ENCODE measurements at places on chromosomes 5 and 9. TPM values are rescaled to one million over a fixed set of nuclear protein-coding genes. Genes with fewer than 3 reads are reported as not detected.

Gene SPINK9
- not detected for total RNA-seq

Gene WDR38
- not detected for total RNA-seq

Gene SLC6A7
- not detected for total RNA-seq

Gene NRG2
- total RNA-seq, result 0.64 TPM

Gene DIAPH1
- 99.1 TPM for total RNA-seq

Gene THOC3
- 89.0 TPM for total RNA-seq

Gene PCDHGA4
- 0.93 TPM for total RNA-seq

DNA sequence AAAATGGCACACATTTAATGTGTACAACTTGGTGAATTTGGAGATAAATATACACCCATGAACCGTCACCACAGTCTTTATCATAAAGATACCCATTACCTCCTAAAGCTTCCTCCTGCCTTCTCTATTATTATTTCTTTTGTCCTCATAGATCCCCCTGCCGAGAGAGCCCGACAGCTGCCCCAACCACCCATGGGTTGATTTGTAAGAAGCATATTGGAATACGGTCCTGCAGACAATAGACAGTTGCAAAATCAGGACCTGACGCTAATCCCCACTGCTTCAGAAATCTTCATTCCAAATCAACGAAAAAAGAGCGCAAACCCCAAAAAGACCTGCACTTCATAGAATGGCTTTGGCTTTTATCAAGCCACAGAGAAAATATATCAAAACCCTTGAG is 697.5 kb downstream of the SEMA5A start:
- DNase-seq, result no peak
- peaks cover 6% of the 10 kb centered on the region for H3K36me3 ChIP-seq
- peaks cover 23% of the 10 kb centered on the region for H3K4me1 ChIP-seq
- no peaks in the 10 kb centered on the region for H3K27me3 ChIP-seq
- H3K27ac ChIP-seq, result no peak overlapping the region
- H3K4me3 ChIP-seq, result no peak overlapping the region

DNA sequence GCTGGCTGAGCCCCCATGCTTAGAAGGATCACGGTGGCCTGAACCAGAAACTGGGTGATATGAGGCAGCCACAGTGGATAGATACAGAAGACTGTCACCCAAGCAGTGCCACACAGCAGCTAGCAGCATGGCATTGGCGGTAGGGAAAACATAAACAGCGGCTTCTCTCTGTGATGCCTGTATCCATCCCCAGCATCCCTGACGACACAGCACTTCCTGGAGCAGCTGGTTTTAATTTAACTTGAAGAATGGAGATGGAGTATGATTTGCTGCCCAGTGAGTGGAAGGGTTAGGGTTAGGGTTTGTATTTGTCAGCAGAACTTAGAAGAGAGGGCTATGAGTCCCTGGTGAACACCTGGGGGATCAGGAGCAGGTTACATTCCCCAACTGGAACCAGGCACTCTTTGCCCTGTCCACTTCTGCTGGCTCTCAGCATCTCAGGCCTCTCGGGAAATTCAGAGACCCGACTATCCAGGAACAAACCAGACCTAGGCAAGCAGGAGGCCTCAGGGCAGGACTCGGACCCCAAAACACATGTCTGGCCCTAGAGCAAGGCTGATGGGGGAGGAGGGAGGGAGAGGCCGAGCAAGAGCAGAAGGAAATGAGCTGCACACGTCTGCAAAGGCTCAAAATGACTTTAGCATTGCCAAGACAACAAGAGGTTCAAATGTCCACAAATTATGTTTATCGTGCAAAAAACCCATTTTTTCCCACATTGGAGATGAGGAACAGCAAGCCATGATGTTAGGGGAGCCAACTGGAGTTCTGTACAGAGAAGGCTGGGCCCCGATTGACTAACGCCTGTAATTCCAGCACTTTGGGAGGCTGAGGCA is 6.5 kb upstream of the GGTA1 start:
- no peak overlapping the region for H3K27ac ChIP-seq
- peaks cover 30% of the 10 kb centered on the region for H3K27me3 ChIP-seq
- DNase-seq, result no peak

DNA sequence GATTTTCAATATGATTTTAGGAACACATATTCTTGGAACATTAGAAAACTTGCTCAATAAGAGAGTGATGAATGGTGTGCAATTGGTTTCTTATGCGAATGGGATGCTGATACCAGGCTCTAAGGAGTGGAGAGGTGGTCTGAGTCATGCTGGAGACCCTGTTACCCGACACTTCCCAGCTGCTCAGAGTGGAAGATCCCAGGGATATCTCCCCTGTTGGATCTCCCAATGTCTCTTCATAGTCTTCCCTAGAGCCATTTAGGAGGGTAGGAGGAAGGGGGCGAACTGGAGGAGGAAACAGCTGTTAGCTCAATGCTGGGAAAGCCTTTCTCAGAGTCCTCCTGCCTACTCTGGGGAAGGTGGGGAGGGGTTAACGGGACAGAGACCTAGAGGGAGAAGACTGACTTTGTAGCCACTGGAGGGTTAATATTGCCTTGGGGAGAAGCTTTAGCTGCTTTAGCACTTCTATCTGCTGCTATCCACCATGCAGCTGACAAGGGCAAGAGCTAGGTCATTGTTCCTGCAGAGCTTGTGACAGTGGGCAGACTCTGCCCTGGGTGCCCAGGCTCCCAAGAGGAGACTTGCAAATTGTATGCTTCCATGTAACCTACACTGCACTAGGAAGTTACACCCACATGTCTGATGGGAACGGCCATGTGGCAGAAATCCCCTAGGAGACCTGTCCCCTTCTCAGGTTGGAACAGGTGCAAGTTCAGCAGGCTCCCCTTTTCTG is 301.0 kb downstream of the GADD45G start:
- H3K27ac ChIP-seq, result no peak overlapping the region
- no peak for DNase-seq
- H3K4me1 ChIP-seq, result peaks cover 10% of the 10 kb centered on the region
- H3K36me3 ChIP-seq, result no peaks in the 10 kb centered on the region
- no peak overlapping the region for H3K4me3 ChIP-seq
- peaks cover 8% of the 10 kb centered on the region for H3K27me3 ChIP-seq

DNA sequence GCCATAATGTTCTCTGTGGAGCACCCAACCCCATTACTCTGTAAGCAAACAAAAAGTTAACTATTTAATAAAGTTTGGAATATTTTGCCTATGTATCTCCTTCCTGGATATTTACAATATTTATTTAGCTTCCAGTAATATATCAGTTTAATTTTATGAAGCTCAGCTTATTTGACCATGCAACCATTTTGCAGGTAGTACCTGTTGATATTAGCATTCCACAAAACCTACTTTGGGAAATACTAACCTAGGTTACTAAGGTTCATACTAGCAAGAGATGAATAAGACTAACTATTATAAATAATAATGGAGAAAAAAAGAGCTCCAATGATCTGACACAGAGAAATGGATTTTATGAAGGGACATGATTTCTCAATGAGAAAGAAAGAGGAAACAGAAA is 506.4 kb downstream of the PDE4D start:
- no peaks in the 10 kb centered on the region for H3K36me3 ChIP-seq
- DNase-seq, result no peak
- peaks cover 10% of the 10 kb centered on the region for H3K4me1 ChIP-seq

DNA sequence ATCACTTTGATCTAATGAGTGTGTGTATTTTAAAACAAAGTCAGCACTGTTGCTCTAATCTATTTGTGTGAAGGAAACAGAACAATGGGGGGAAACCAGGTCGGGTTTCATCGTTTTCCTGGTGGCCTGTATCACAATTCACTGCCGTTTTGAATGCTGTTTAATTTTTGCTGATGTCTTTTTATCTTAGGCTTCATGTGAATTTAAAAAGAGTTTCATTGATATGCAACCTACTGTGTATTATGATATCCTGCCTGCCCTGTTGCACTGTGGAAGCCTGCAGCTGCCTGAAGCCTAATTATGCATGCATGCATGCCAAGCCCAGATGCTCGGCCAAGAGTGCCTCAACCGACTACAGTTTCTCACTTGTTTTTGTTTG is 307.5 kb downstream of the ZNF608 start:
- peak overlapping the region; percentile 57 for H3K27ac ChIP-seq
- DNase-seq, result no peak
- H3K36me3 ChIP-seq, result peaks cover 6% of the 10 kb centered on the region
- H3K27me3 ChIP-seq, result no peaks in the 10 kb centered on the region
- peaks cover 53% of the 10 kb centered on the region for H3K4me1 ChIP-seq

DNA sequence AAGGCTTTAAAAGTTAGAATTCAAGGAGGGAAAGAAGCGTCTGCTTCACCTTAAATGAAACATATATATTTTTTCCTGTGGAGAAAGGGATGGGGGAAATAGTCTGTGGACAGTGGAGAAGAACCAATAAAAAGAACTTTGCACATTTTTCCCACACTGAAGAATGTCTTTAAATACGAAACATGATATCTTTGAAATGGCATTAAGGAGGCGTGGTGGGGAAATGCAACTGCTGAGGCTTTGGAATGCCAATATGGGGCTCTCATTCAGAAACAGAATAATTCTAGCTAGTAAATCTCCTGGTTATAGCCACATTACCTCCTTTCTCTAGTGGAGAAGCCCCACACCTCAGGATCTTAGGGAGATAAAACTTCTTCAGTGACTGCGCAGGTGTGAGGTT is 46.8 kb downstream of the TNC start:
- no peaks in the 10 kb centered on the region for H3K36me3 ChIP-seq
- DNase-seq, result no peak
- H3K4me1 ChIP-seq, result no peaks in the 10 kb centered on the region
- peaks cover 5% of the 10 kb centered on the region for H3K27me3 ChIP-seq
- H3K27ac ChIP-seq, result no peak overlapping the region
- no peak overlapping the region for H3K4me3 ChIP-seq

DNA sequence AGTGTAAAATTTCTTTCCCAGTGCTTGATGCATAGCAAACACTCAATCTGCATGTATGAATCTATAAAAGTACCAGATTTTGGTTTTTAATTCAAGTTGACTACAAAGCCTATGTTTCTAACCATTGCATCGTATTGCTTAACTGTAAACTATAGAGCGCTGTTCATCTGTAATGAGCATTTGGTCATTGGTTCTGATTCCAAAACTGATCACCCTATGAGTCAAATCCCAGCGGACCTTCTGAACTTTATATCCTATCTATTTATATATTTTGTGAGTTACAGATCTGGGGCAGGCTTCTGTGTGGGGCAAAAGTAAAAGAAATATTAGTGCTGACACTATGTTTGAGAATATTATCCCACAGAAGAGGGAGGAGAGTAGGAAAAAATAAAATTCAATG is 305.7 kb upstream of the TNC start:
- no peaks in the 10 kb centered on the region for H3K4me1 ChIP-seq
- no peaks in the 10 kb centered on the region for H3K27me3 ChIP-seq
- H3K4me3 ChIP-seq, result no peak overlapping the region
- no peaks in the 10 kb centered on the region for H3K36me3 ChIP-seq
- no peak overlapping the region for H3K27ac ChIP-seq
- no peak for DNase-seq

GRCh38 chr5:147963948-147964693 is 57.8 kb upstream of the C5orf46 start:
- DNase-seq, result no peak
- H3K4me1 ChIP-seq, result peaks cover 45% of the 10 kb centered on the region
- H3K36me3 ChIP-seq, result peaks cover 19% of the 10 kb centered on the region
- H3K4me3 ChIP-seq, result no peak overlapping the region
- H3K27me3 ChIP-seq, result no peaks in the 10 kb centered on the region
- peak overlapping the region; percentile 44 for H3K27ac ChIP-seq

DNA sequence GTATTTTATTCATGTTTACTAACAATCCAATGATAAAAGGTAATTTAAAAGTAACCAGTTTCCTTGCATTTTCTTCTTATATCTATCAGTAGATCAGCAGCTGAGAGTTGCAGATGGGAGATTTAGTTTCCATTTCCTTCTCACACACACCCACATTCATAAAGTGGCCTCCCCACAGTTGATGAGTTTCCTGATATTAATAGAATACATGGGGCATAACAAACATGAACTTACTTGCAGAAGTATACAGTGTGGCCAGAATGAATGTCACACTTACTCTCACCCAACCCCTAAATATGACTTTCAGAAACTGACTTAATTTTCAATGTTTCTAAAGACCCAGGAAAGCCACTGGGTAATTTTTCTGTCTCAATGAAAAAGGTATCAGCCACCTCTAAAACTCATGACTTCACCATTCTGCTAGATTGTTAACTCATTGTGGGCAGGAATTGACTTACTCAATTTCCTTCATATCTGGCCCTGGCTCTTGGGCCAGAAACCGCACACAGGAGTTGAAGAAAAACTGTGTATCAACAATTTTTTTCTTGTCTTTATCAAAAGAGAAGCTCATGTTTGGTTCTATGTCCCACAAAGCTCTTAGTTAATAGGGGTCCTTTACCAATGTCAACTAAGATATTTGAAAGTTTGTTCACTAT is 63.5 kb upstream of the OSMR start:
- no peak overlapping the region for H3K4me3 ChIP-seq
- DNase-seq, result no peak
- H3K27me3 ChIP-seq, result no peaks in the 10 kb centered on the region
- no peak overlapping the region for H3K27ac ChIP-seq
- H3K4me1 ChIP-seq, result no peaks in the 10 kb centered on the region
- H3K36me3 ChIP-seq, result peaks cover 6% of the 10 kb centered on the region

DNA sequence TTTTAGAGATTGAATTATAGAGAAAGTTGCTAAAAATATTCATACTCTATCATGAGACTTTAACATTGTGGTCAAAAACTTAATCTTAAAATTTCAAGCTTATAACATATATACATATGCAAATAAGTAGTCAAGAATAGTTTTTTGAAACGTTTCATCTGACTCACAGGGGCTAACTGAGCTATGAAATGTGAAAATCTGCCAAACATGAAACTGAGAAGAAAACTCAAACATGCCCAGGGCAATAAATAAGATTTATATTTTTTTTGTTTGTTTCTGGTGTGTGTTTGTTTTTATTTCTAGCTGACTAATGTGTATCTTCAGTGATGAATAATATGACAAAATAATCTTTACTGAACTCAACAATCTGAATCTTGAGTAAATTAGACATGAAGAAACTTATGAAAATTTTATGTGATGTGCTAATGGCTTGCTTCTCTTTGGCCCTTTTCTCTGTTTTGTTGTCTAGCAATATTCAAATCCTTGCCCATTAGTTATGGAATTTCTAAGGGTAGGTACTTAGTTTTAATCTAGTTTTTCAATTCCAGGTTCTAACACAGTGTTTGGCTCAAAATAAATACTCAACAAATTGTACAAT is 99.9 kb downstream of the FAM174A start:
- H3K36me3 ChIP-seq, result no peaks in the 10 kb centered on the region
- H3K27me3 ChIP-seq, result no peaks in the 10 kb centered on the region
- no peaks in the 10 kb centered on the region for H3K4me1 ChIP-seq
- no peak overlapping the region for H3K27ac ChIP-seq
- H3K4me3 ChIP-seq, result no peak overlapping the region

GRCh38 chr9:108889649-108890067 is 27.6 kb downstream of the ACTL7A start:
- H3K4me3 ChIP-seq, result no peak overlapping the region
- H3K36me3 ChIP-seq, result peaks cover 28% of the 10 kb centered on the region
- no peak for DNase-seq
- H3K27me3 ChIP-seq, result no peaks in the 10 kb centered on the region
- H3K4me1 ChIP-seq, result no peaks in the 10 kb centered on the region

- H3K4me1 ChIP-seq, result no peaks in the 10 kb centered on the region
- no peaks in the 10 kb centered on the region for H3K27me3 ChIP-seq
- H3K4me3 ChIP-seq, result no peak overlapping the region
- no peak for DNase-seq
- H3K27ac ChIP-seq, result no peak overlapping the region
- no peaks in the 10 kb centered on the region for H3K36me3 ChIP-seq
Measured at GRCh38 chr5:21238786-21239185, 1250.8 kb upstream of the CDH18 start.

- peak overlapping the region; percentile 47 for H3K27ac ChIP-seq
- no peak for DNase-seq
- peaks cover 65% of the 10 kb centered on the region for H3K4me1 ChIP-seq
- no peaks in the 10 kb centered on the region for H3K27me3 ChIP-seq
Measured at GRCh38 chr5:172173564-172174153, 14.4 kb downstream of the STK10 start.
